ENCODE measurements at places on chromosomes 13 and 19. TPM values are rescaled to one million over a fixed set of nuclear protein-coding genes. Genes with fewer than 3 reads are reported as not detected.

DNA sequence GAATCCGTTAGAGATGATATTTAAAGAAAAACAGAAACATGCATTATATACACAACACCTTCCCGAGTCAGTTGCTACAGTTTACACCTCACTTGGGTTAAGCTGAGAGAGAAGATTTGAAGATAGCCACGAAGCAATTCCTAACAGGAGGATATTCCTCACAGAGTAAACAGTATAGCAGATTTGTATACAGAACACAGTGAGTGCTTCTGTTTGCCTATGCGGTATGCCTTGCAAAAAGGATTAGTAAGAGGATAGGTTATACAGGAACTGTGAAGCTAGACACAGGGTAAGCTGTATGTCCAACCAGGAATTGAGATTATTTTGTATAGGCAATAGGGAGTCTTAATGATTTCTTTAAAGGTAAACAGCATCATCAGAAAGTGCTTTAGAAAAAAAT lies 471.8 kb downstream of the LIG4 start:
- peaks cover 1% of the 10 kb centered on the region for H3K27me3 ChIP-seq
- H3K4me3 ChIP-seq = no peak overlapping the region
- no peaks in the 10 kb centered on the region for H3K4me1 ChIP-seq
- H3K27ac ChIP-seq = no peak overlapping the region
- DNase-seq = no peak

- peak overlapping the region; percentile 66 for H3K4me3 ChIP-seq
- peaks cover 11% of the 10 kb centered on the region for H3K27me3 ChIP-seq
- H3K27ac ChIP-seq = no peak overlapping the region
- DNase-seq = no peak
- H3K4me1 ChIP-seq = peaks cover 18% of the 10 kb centered on the region
Measured at GRCh38 chr19:36524617-36525016, 3.5 kb downstream of the ZNF260 start.

- no peak overlapping the region for H3K4me3 ChIP-seq
- H3K4me1 ChIP-seq = no peaks in the 10 kb centered on the region
- H3K27ac ChIP-seq = no peak overlapping the region
- H3K27me3 ChIP-seq = no peaks in the 10 kb centered on the region
- no peak for DNase-seq
Measured at GRCh38 chr13:94608586-94608985, 6.9 kb downstream of the GPR180 start.

- no peak within 1 kb of the TSS for H3K27ac ChIP-seq
Measured at GRCh38 chr13:98752467-98753290, at the start of gene SLC15A1. TSS of gene SLC15A1 (minus strand) at chr13:98752672. CDS start at chr13:98752598, 74 bp downstream.

- H3K36me3 ChIP-seq = no peaks in the 10 kb centered on the region
- H3K27ac ChIP-seq = no peak overlapping the region
- no peaks in the 10 kb centered on the region for H3K27me3 ChIP-seq
- no peak overlapping the region for H3K4me3 ChIP-seq
Measured at GRCh38 chr13:66530686-66531085, 699.5 kb downstream of the PCDH9 start.

DNA sequence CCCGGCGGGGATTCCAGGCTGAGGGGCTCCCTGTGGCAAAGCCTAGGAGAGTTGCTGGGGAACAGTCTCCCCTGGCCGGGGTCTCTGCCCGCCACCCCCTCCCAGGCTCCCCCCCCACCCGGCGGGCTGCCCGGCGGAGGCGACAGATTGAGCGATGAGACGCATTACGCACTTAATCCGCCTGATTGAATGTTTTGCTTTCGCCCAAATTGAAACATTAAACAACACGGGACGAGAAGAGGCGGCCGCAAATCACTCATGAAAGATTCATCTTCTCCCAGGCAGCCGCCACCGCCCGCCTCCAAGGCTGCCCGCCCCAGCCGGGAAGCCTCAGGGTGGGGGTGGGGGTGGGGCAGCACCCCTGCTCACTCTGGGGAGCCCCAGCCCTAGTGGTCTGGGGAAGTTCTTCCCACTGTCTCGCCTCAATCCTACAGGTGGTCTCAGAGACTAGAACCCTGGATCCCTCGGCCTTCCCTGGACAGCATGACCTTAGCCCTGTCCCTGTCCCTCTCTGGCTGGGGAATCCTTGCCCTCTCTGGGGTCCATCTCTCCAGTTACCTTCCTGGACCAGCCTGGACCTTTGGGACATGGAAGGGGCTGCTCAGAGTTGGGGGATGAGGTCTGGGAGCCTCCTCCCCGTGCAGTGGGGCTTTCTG lies 7.6 kb upstream of the ERFL start:
- peaks cover 28% of the 10 kb centered on the region for H3K27me3 ChIP-seq
- H3K27ac ChIP-seq = no peak overlapping the region
- peaks cover 7% of the 10 kb centered on the region for H3K4me1 ChIP-seq

The TSKS gene
- not detected for total RNA-seq

DNA sequence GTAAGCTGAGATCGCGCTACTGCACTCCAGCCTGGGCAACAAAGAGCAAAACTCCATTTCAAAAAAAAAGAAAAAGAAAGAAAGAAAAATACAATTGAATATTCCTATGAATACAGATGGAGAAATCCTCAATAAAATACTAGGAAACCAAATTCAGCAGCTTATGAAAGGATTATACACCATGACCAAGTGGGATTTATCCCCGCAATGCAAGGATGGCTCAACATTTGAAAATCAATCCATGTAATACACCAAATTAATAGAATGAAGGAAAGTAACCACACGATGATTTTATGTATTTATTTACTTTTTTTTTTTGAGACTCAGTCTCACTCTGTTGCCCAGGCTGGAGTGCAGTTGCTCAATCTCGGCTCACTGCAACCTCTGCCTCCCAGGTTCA lies 19.5 kb upstream of the TM6SF2 start:
- H3K4me3 ChIP-seq = no peak overlapping the region
- peaks cover 36% of the 10 kb centered on the region for H3K36me3 ChIP-seq
- H3K4me1 ChIP-seq = no peaks in the 10 kb centered on the region
- H3K27ac ChIP-seq = no peak overlapping the region
- DNase-seq = no peak

DNA sequence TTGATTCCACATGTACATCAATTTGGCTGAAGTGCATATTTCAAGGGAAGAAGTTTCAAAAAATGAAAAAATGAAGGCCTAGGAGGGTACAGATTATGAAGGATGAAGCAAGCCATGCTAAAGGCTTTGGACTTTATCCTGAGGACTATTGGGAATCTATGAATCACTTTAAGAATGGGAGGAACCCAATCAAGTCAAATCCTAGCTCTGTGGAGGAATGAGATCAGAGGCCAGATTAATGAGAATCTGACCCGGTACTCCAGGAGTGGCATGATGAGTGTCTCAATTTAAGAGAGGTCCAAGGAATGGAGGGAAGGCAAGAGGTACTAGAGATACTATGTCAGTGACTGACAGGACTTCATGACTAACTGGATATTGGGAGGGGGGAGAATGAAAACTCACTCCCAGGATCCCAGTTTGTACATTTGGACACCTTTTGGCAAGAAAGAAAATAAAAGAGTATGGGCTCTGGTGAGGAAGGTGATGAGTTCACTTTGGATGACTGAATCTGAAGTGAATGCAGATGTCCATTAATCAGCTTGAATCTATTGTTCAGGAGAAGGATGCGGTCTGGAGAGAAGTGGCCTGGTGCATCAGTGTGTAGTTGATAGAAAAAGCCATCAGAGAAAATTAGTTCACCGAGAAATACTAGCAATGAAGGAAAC lies 349.0 kb downstream of the EFNB2 start:
- H3K36me3 ChIP-seq = no peaks in the 10 kb centered on the region
- no peak overlapping the region for H3K27ac ChIP-seq
- DNase-seq = no peak
- peaks cover 6% of the 10 kb centered on the region for H3K4me1 ChIP-seq
- peaks cover 2% of the 10 kb centered on the region for H3K27me3 ChIP-seq

- no peaks in the 10 kb centered on the region for H3K4me1 ChIP-seq
- H3K27ac ChIP-seq = no peak overlapping the region
- peaks cover 10% of the 10 kb centered on the region for H3K36me3 ChIP-seq
- no peak overlapping the region for H3K4me3 ChIP-seq
Measured at GRCh38 chr19:57103573-57104277, 16.1 kb upstream of the USP29 start.

The PCDH9 gene
- 1.9 TPM for total RNA-seq

GRCh38 chr19:51799774-51800472 lies 5.0 kb downstream of the FPR3 start:
- H3K4me3 ChIP-seq = no peak overlapping the region
- no peaks in the 10 kb centered on the region for H3K4me1 ChIP-seq
- no peaks in the 10 kb centered on the region for H3K36me3 ChIP-seq
- no peak overlapping the region for H3K27ac ChIP-seq
- no peaks in the 10 kb centered on the region for H3K27me3 ChIP-seq
- DNase-seq = no peak

- DNase-seq = no peak
- peaks cover 79% of the 10 kb centered on the region for H3K4me1 ChIP-seq
Measured at GRCh38 chr19:38657633-38658222, 10.3 kb downstream of the ACTN4 start.

- peaks cover 1% of the 10 kb centered on the region for H3K4me1 ChIP-seq
- H3K4me3 ChIP-seq = no peak overlapping the region
- H3K36me3 ChIP-seq = no peaks in the 10 kb centered on the region
- peaks cover 17% of the 10 kb centered on the region for H3K27me3 ChIP-seq
Measured at GRCh38 chr19:35514282-35514809, 897 bp upstream of the DMKN start.

The VAV1 gene
- not detected for total RNA-seq

The ATP1A3 gene
- total RNA-seq = not detected

The ZNF816 gene
- 16.5 TPM for total RNA-seq

All from endothelial cell (in vitro differentiated cells).